Renal pelvis (tissue), 12 donors: ENCODE measurements at places on chromosomes 11 and 22.

GRCh38 chr22:39960791-39961746, 872 bp downstream of the TMA7B start:
- no peak for DNase-seq

DNA sequence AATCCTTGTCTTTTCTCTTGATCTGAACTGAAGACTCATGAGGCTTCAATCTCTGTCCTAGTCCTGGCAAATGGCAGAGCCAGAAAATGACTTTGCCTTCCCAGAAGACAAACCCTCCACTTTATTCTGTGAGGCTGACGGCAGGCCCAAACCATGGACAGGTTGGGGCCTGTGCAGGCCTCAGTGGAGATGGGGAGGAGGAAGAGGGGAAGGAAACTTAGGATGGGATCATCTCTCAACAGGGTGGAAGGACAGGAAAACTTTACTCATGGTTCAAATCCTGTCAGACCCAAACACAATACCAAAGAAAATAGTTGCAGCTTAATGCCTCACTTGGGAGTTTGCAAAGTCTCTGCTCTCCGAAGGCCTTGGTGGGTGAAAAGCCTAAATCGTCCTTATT, 9.8 kb downstream of the RPL27A start:
- no peak for DNase-seq

DNA sequence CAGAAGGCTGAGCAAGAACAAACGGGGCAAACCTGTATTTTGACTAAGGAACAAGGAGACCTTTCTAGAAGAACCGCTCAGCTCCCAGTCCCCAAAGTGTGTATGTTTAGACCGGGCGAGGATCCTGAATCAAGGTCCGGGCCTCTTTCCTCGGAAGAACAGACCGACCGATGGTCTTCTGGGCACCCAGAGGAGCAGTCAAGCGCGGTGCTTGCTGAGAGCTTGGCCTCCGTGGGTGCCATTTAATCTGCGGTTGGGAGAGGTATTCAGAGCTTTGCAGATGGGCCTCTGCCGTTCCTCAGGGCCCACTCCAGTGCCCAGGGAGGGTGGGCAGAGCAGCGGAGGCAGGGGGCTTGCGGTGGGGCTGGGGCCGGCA, 26.5 kb upstream of the ATXN10 start:
- DNase-seq, result no peak

DNA sequence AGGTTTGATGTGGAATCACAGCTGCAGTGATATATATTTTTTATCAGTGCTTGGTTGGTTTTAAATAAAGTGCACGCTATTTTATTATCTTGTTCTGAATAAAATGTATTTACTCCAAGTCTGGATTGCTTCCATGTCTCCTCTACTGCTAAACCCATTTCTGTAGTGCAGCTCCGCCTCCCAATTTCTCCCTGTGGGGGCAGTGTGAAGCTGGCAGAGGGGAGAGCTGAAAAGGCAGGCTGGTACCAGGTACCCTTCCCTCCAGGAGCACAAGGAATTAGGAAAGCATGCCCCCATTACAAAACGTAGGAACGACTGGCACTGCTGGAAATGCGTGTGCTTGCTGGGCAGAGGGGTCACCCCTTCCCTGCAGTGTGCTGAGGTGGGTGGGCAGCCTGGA, 934 bp upstream of the TMEM132A start:
- DNase-seq, result no peak

DNA sequence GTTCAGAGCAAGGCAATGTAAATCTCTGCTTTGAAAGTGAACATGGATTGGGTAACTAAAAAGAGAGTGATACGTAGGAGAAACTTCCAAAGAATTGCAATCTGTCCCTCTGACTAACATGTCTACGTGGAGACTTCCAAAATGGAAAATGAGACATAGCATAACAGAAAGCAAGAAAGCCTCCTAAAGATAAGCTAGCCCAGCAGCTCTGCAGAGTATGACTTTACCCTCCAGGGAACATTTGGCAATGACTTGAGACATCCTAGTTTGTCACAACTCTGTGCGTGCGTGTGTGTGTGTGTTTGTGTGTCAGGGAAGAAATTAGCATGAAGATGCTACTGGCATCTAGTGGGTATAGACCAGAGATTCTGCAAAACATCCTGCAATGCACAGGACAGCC, 817.4 kb downstream of the NTM start:
- no peak for DNase-seq

- no peak for DNase-seq
Observed at GRCh38 chr11:40597546-40598113, 861.8 kb downstream of the LRRC4C start.

DNA sequence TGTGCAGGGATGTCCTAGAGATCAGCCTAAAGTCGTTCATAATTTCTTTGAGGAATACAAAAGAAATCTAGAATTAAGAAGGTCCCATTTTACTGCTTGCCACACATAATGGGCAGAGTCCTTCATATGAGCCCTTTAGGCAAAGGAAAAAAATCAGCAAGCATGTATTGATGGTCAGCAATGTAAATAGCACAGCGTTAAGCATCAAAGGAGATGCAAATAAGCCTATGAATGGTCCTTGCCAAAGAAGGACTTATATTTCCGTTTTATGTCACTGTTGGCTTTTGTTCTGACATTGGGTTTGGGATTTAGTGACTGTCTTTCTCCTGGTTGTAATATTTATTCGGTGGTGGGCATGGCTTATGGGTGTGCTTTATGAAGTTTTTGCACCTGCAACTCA, 69.8 kb downstream of the CD44 start:
- DNase-seq, result no peak

DNA sequence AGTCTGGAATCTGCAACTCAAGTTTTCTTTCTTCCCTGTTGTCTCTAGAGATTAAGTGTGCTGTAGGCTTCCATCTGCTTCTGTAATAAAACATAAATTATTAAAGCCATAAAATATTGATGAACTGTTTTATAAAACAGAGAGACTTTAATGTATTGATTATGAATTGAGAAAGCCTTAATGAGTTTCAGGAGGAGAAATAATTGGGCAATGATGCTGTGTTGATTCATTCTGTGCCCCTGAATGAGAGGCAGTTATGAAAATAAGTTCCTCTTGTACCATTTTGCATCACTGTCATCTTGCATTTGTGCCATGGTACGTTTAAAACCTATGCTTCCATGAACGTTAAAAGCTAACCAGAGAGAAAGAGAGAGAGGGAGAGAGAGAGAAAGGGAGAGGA, 194.1 kb upstream of the LARGE1 start:
- DNase-seq, result no peak

GRCh38 chr11:123219066-123219690, 24.1 kb upstream of the CLMP start:
- DNase-seq, result no peak

- no peak for DNase-seq
Observed at GRCh38 chr11:60942970-60943565, 8.9 kb downstream of the SLC15A3 start.
